ENCODE measurements at places on chromosomes 2 and 18.

- DNase-seq = no peak
These were observed 32.2 kb upstream of the AMMECR1L start for GRCh38 chr2:127917916-127918315.

GRCh38 chr2:181411105-181411849 is 45.9 kb upstream of the ITGA4 start:
- peak; percentile 52 for DNase-seq

DNA sequence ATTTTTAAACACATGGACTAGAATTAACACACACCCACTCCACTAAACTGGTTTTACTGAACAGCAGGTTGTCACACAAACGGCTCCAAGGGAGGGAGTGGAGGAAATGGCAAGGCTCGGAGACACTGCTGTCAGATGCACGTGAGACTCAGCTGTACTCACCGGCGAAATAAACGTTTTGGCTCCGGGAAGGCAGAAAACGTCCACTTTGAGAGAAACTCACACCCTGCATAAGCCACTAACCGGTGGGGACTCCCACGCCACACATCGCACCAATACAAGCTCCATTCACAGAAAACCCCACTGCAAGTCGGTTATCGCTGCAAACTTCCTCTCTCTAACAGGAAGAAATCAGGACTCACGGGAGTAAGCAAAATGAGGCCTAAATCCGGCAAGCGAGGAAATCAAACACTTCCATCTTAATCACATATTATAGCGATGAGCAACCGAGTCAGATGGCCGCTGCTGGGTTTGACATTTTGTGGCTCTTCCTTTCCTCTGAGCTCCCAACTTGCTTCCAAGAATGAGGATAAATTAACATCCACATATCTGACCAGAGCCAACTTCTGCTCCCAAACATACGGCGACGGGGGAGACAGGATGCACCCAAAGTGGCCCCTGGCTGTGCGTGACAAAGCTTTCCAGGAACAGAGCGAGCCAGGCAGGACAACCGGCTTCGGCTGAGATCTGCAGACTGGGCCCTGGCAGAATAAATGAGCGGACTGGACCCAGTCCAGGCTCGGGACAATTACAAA is 63.5 kb downstream of the HDAC4 start:
- no peak for DNase-seq

GRCh38 chr2:236629961-236630872 is 60.6 kb downstream of the ACKR3 start:
- no peak for DNase-seq

- DNase-seq = peak; percentile 70
These were observed 3.9 kb upstream of the ID2 start for GRCh38 chr2:8677646-8678592.

DNA sequence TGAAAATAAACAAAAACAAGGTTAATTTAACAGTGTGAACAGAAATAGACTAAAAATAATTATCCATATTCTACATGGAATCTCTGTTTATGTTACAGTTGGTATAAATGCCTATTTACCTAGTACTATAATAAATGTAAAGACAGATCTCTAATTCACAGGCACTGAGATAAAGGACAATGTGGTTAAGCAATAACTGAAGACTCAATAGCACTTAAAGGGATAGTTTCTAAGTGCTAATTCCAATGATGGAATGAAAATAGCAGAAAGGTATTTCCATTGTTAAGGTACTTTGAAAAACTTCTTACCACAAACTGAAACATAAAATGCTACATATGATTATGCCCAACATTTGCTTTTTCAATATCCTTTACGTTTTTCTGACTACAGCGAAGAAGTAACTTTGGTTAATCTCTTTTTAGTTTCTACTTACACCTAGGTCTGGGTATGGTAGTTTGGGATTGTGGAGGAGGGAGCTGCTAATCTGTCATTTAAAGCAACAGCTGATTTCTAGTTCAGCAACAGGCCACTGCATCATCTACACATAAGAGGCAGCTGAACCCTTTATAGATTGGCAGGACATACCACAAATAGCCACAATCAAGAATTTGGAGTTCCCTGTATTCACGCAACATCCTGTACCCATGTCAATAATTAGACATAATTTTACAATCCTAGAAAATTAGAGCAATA is 27.2 kb downstream of the MAP4K3 start:
- DNase-seq = no peak

GRCh38 chr2:72759755-72760154 is 66.1 kb downstream of the EXOC6B start:
- DNase-seq = no peak

- DNase-seq = no peak
These were observed 64.1 kb upstream of the MEIS1 start for GRCh38 chr2:66370824-66371223.

DNA sequence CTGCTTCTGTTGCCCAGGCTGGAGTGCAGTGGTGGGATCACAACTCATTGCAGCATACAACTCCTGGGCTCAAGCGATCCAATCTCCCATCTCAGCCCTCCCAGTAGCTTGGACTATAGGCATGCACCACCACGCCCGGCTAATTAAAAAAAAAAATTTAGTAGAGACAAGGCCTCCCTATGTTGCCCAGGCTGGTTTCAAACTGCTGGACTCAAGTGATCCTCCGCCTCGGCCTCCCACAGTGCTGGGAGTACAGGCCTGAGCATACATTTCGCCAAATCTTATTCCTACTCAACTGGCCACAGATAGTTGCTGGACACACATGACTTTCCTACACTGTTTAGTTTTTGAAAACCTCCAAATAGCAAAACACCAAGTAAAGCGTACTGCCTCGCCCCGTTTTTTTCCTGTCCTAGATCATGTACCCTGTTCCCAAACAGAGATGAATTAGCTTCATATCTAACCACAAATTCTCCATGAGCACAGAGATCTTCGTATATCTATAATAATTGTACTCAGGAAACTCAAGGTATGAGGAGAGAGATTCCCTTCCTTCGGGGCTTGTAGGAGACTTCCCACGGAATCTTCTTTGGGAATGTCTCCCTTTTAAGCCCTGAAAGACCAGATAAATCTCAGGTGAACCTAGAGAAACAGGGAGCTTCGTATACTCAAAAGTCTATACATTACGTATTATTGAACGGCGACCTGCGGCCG is 598 bp upstream of the C2orf69 start:
- DNase-seq = no peak

GRCh38 chr2:25424426-25425028 is 82.8 kb upstream of the DNMT3A start:
- DNase-seq = no peak

DNA sequence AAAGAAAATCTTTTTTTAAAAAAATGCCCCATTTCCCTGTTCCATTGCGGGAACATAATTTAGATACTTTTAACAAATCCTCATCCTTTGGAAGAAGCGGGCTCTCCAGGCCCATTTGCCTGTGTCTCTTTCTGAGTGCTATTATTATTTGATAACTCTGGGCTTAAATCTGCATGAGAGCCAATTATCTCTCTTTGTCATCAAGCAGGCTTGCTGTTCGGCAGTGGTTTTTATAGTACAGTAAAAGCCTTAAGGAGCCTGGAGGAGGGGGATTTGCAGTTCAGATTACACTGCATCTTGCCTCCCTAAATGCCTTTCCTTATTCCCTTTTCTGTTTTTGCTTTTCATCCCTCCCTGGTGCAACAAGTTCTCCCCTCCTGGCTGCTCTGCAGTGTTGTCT is 50.6 kb downstream of the CELF4 start:
- no peak for DNase-seq

- DNase-seq = peak; percentile 65
These were observed 35.7 kb downstream of the C18orf63 start for GRCh38 chr18:74351354-74351753.

DNA sequence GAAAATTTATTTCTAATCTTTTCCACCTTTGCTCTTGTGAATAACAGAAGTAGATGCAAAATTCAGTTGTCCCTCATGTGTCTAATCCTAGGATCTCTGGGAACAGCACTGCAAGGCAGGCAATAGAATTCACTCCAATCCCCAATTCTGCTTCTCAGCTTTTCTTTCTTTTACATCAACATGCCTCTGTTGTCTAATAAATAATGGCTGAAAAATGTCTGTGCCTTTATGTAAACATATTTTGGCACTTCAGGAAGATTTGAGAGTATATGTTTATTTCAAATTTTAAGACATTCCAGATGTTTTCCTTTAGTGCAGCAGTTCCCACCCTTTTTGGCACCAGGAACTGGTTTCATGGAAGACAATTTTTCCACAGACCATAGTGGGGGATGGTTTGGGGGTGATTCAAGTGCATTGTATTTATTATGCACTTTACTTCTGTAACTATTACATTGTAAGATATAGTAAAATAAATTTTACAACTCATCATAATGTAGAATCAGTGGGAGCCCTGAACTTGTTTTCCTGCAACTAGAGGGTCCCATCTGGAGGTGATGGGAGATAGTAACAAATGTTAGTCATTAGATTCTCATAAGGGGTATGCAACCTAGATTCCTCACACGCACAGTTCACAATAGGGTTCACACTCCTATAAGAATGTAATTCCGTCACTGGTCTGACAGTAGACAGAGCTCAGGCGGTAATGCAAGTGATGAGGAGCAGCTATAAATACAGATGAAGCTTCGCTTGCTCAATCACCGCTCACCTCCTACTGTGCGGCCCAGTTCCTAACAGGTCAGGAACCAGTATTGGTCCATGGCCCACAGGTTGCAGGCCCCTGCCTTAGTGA is 590.3 kb upstream of the CNTNAP5 start:
- peak; percentile 1 for DNase-seq

GRCh38 chr18:66749030-66749429 is 145.1 kb upstream of the CDH19 start:
- peak; percentile 5 for DNase-seq

- DNase-seq = no peak
These were observed 5.4 kb downstream of the GPN1 start for GRCh38 chr2:27634291-27634690.

DNA sequence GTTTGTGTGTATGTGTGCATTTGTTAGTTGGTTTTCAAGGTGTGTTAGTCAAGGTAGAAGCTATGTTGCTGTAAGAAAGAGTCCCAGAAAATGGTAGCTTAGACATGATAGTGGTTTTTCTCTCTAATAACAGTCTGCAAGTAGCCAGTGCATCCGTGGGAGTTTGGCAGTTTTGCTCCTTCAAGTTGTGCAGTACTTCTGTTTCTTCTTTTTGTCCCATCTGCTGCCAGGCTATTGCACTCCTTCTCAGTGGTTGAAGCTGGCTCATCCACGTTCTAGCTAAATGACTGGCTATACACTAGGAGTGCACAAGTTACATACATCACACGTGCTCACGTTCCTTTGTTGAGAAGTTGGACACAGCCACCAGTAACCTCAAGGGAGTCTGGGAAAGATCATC is 134.7 kb downstream of the ASXL3 start:
- DNase-seq = no peak
